Muscle of leg (tissue), 16 donors: ENCODE measurements at places on chromosomes 16 and 17.

DNA sequence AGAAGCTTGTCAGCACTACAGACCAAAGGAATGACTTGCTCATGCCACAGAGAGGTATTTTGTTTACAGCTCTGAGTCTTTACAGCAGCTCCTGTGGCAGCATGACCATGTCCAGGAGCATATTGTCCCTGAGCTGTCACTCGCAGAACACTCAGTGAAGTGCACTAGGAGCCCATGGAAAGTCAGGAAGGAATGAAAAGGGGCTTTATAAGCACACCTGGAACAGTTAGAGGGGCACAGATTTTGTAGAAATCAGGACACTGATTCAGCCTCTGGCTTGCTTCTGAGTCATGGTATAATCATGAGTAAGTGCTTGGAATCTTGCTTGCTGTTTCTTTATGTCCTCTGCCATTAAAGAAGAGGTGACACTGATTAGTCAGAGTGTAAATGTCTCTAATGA, 41.0 kb downstream of the TADA2A start:
- DNase-seq = no peak

DNA sequence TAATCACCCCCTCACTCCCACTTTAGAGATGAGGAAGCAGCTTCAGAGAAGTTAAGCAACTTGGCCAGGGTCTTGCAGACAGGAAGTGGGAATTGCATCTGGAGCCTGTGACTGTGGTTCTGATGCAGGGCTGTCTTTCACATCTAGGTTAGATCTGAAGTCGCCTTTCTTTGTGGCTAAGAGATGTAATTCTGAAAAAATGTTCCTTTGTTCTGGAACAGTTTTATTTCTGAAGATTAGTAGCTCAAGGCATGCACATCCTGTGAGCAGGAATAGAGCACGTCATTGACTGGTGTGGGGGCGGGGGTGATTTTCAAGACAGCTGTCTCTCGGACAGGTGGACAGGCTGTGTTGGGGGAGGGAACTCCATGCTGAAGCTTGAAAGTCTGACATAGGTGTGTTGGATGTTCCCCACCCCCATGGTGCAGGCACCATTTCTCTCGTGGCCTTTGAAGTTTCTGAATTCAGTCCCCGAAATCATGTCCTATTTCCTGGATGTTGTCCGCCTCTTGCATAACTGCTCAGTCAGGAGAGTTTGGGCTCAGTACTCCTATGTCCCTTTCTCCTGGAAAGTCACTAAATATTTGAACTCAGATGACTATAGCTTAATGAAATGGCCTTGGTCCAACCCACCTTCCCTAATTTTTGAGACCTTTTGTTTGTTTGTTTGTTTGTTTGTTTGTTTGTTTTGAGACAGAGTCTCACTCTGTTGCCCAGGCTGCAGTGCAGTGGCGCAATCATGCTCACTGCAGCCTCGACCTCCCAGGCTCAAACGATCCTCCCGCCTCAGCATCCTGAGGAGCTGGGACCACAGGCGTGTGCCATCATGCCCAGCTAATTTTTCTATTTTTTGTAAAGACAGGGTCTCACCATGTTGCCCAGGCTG, 21.0 kb upstream of the HERPUD1 start:
- peak; percentile 79 for DNase-seq

- peak; percentile 90 for DNase-seq
Observed at GRCh38 chr16:64864232-64864809, 257.5 kb downstream of the CDH11 start.

GRCh38 chr17:46863383-46864121, 12.2 kb downstream of the WNT9B start:
- no peak for DNase-seq

DNA sequence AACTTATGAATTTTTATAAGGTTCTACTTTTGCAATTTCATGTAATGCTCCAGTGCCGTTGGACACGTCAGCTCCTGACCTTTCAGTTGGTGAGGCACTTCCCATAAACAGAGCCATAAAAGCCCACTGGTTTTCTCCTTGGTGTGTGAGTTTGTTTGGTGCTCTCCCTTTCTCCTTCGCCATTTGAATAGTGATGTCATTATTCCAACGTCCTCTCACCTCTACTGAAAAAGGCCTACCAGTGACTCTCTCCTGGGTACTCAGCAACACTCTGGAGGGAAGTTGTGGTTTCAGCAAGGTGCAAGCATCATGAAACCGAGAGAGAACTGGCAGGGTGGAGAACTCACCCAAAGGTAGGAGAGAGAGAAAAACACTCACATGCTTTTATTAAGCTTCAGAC, 29.6 kb upstream of the HNF1B start:
- DNase-seq = no peak

GRCh38 chr17:36703860-36704266, 102.5 kb downstream of the MRM1 start:
- DNase-seq = peak; percentile 60

DNA sequence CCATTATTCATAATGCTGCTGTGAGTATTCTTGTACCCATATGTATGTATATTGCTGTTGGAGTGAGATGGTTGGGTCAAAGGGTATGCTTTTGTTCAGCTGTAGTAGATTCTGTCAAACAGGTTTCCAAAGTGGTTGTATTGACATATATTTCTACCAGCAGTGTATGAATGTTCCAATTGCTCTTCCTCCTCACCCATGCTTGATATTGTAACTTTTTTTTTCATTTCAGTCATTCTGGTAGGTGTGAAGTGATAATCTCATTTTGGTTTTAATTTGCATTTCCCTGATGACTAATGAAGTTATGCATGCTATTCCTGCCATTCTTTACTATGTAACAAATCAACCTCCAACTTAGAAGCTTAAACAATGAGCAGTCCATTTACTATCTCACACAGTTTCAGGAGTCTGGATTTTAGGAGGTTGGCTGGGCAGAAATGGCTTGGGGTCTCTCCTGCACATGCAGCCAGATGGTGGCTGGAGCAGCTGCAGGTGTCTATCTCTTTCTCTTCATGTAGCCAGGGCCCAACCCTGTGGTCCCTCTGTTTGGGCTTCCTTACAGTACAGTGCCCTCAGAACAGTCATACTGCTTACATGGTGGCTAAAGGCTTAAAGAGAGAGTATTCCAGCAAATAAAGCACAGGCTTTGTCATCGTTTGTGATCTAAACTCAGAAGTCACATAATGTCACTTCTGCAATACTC, 21.2 kb downstream of the ERAL1 start:
- DNase-seq = no peak

DNA sequence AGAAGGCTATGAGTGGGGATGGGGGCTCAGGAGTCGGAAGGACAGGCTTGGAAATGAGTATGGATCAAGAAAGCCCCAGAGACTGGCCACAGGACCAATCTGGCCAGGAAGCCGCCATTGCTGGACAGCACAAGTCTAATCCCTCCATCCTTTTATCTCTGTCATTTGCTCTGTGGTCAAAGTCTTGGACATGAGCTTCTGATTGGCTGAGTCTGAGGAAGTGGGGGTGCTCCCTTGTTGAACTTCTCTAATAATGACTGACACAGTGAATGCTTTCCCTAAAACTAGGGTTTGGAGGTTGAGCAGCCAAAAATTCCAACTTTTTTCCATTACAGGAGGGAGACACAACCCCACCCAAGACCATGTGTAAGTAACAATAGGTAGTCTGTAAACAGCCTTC, 97.4 kb downstream of the MARF1 start:
- DNase-seq = no peak

DNA sequence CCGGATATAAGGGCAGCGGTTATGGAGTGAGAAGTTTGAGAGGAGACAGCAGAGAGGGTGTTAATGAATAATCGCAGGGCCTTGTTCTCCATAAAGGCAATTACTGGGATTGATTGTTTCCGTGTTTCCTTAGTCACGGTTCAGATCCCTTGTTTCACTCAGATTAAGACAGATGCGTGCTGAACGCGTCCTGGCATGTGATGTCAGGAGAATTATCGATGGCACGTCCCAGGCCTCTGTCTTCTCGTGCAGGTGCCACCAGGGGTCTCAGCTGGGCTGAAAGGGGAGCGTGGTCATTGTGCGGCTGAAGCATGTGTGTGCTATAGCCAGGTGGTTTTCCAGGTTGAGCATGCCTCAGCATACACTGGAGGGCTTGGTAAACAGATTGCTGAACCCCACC, 142.4 kb upstream of the NOL11 start:
- no peak for DNase-seq
